ENCODE measurements at places on chromosomes 1 and 21.

GRCh38 chr1:234891427-234891826 is 237.2 kb downstream of the TOMM20 start:
- no peak for DNase-seq

GRCh38 chr1:228650141-228650540 is 85.1 kb upstream of the RHOU start:
- no peak for DNase-seq

DNA sequence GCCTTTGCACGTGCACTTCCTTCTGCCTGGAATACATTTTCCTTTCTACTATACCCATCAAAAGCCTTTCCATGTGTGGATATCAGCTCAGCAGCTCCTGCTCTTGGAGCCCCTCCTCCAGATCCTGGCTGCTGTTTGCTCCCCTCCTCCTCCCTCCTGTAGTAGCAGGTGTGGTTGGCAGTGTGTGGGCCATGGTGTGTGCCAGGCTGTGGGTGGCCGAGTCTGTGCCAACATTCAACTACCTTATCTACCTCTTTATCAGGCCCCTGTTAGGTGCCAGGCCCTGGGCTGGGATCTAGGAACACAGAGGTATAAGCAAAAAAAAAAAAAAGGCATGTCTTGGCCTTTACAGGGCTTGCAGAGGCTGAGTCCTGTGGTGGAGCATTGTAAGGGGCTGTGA is 180.6 kb upstream of the JUN start:
- no peak for DNase-seq

DNA sequence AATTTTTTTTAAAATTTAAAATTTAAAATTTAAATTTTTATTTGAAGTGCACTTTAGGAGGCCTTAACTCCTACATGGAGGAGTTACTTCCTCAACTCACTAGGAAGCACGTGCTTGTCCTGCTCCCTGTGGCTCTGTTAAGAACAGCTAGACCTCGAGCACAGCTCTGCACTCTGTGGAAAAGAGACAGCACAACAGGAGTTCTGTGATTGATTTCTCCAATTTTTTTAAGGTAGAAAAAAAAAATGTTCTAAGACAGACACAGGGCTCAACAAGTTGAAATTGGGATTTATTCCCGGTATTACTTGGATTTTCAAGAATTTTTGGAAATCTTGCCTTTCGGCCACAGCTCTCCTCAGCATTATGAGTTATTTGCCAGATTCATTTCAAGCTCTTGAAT is 356.6 kb upstream of the LYPLAL1 start:
- DNase-seq, result no peak

DNA sequence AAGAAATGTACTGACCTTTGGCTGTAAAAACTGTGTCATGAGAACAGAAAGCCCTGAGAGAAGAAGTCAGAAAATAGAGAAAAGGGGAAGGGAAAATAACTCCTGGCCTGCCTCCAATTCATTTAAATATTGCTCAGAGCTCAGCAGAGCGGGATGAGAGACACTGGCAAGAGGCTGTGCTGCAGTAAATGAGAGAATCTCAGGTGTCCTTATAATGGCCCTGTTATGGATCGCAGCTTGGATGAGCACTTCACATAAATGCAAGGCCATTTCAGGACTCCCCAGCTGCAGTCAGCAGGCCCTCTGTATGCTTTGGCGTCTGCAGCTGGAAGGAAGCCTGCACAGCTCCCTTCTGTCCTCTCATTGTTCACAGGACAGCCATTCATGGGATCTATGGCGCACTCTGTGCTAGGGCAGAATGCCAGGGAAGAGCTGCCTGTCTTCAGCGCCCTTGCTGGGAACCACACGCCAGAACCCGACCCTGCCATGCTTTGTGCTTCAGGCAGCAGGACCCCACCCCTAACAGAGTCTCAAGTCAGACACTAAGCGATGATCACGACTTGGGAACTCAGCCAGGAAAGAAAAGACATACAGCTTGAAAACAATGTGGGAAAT is 20.7 kb upstream of the ABCB10 start:
- DNase-seq, result peak; percentile 52

DNA sequence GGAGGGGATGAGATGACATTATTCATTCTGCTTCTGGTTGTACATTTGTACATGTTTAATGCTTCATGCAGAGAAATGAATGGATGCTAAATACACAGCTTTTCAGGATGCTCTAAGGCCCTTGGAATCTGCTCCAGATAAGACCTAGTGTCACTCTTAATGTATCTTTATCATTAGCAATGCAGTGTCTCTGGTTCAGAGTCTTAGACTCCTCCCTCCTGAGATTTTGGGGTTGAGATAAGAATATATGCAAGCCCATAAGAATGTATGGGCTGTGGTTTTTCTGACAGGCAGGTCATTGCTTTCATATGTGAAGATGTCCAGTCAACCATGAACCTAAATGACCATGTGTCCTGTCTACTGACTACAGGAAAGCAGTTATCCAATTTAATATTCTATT is 415.5 kb downstream of the RPS6KC1 start:
- peak; percentile 5 for DNase-seq

GRCh38 chr1:19835578-19835977 is 20.5 kb upstream of the RNF186 start:
- DNase-seq, result peak; percentile 61

DNA sequence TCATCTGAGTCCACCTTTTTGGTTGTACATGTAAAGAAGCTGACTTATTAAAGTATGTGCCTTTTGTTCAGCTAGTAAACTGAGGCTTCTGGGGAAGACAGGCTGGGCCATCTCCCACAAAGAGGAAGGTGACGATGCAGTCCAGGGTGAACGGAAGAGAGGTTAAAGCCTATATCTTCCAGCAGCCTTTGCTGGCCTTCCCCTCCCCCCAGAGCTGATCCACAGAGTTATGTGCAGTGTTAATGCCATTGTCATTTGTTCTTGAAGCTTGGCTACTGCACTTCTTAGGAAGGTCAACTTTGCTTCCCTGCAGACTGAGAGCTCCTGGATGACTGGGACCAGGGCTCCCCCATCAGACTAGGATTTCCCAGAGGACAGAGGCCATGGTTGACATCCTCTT is 2.2 kb downstream of the SLC30A2 start:
- no peak for DNase-seq

- no peak for DNase-seq
These were observed 11.8 kb upstream of the TTC22 start for GRCh38 chr1:54812801-54813484.

DNA sequence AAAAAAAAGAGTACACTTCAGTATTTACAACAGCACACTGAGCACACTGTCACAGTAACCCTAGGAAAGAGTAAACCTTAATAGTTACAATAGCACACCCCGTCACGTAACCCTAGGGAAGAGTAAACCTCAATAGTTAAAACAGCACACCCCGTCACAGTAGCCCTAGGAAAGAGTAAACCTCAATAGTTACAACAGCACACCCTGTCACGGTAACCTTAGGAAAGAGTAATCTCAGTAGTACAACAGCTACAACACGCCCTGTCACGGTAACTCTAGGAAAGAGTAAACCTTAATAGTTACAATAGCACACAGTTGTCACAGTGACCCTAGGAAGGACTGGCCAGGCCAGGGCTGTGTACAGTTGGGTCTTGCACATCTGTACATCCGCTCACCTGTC is 3.0 kb downstream of the CDK11A start:
- DNase-seq, result no peak

GRCh38 chr1:40651138-40651857 is 14.2 kb downstream of the RIMS3 start:
- no peak for DNase-seq

DNA sequence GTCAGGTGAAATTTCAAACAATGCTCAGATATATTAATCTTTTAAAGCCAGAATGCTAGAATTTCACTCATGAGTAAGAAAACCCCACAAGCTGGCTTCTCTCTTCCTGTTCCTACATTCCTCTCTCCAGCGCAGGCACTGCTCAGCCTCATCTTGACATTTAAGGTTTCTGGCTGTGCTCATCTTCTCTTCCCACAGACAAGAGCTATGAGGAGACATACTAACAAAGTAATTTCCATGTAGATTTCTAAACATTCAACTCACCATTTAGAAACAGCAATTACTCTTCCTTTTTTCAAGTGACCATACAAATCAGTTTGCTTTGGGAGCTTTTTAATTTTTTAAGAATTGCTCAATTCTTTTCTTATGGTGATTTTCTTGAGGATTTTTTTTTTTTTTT is 7.8 kb upstream of the LRRC8D start:
- peak; percentile 15 for DNase-seq

DNA sequence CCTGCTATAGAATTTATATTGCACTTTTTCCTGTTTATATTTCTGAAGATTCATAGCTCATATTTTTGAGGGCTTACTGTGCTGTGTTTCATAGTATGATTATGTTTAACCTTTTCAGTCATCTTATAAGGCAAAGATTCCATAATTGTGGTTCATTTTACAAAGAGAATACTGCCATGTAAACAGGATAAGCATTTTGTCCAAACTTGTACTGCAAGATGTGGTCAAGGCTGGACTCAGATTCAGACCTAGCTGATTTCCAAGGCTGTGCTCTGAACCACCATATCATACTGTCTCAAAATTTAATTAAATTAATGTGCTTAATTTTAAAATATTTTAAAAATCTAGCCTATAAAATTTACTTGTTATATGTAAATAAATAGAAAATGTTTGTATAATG is 31.4 kb downstream of the STXBP3 start:
- no peak for DNase-seq

DNA sequence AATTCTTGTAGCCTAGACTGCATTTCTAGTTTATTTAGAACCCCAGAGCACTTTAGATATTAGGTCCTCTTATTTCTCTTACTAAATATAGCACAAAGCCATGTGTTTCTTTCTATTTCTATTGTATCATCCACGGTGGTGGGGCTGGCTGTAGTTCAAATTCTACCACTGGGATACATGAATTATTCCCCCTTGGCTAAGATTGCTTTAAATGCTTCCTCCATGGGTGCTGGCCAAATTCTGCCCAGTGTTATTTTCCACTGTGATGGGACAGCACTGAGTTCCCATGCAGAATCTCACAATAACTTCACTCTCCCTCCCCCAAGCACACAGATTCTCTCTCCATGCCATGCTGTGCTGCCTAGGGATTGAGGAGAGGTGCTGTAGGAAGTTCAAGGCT is 41.5 kb upstream of the GBP6 start:
- DNase-seq, result no peak

DNA sequence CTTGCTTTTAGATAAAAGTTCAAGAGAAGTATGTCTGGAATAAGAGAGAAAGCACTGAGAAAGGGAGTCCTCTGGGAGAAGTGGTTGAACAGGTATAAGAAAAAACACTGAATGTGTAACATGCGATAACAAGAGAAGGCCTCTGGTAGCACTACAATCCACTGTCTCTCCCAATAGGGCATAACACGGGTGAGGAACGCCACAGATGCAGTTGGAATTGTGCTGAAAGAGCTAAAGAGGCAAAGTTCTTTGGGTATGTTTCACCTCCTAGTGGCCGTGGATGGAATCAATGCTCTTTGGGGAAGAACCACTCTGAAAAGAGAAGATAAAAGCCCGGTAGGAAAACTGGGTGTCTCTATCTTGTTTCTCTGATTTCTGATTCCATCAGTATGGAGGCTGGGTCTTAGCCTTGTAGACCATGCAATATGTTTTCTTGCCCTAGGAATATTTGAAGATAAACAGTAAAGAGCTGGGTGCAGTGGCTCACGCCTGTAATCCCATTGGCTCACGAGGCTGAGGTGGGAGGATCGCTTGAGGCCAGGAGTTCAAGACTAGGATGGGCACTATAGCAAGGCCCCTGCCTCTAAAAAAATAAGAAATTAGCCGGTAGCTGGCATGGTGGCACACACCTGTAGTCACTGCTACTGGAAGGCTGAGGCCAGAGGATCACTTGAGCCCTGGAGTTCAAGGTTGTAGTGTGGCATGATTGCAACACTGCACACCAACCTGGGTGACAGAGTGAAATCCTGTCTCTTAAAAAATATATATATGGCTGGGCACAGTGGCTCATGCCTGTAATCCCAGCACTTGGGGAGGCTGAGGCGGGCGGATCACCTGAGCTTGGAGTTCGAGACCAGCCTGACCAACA is 40.4 kb downstream of the DAP3 start:
- peak; percentile 67 for DNase-seq

DNA sequence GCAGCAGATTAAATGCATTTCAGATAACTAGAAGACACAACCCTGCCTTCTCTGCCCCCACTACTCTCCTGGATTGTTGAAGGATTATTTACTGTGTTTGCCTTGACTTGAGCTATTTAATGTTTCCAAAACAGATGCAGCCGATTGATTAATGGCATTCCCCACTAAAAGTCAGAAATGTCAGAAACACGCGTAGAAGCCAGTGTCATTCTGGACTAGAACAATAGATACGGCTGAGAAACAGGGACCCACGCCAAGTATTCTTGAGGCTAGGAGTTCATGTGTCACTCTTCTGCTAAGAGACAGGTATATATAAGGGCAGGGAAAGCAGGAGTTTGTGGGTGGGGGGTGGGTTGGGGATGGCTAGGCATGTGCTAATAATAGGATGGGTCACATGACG is 366.7 kb upstream of the PROX1 start:
- DNase-seq, result no peak

DNA sequence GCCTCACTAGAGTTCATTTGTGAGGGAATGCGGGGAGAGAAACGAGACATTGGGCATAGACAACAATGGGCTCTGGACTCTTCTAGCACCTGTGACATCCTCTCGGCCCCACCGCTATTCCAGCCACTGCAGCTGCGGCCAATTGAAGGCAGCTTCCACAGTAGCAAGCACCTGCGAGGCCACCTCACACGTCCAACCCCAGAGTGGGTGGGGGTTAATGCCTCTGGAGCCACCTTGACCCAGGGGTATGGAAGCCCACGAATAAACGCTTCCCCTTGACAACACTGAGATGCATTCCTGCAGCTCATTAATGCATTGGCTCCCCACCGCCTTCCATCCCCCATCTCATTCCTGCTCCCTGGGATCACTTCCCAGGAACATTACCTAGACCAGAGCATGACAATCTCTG is 104.4 kb downstream of the GLIS1 start:
- no peak for DNase-seq

DNA sequence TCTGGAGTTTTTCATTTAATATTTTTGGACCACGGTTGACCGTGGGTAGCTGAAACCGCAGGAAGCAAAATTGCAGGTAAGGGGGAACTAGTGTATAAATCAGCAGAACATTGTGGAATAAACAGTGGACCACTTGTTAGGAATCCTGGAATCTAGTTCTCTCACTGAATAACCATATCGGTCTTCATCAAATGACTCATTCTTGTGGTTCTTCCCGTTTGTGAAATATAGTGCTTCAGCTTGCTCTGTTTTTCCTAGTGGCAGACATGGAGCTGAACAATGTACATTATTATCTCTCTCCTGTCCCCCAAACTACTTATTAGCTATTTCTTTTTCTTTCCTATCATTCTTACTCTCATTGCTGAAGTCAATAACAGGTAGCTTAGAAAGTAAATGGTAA is 61.9 kb downstream of the HSPA13 start:
- no peak for DNase-seq

- no peak for DNase-seq
These were observed 16.2 kb downstream of the COL24A1 start for GRCh38 chr1:86140281-86140880.
